Activated T-helper 1 cell treated with anti-CD3 and anti-CD28 coated beads, Interleukin-12 subunit alpha, Interleukin-12 subunit beta, Interleukin-2, Interleukin-4 antibody, amounts not matched to agents 30 ng/mL and 10 ng/mL and 1 ng/mL, durations not matched to agents 14 hours and 24 hours and 36 hours (primary cell): ENCODE measurements at places on chromosomes 1 and 21.

- DNase-seq: no peak
Observed at GRCh38 chr1:82491301-82492048, 690.7 kb downstream of the ADGRL2 start.

DNA sequence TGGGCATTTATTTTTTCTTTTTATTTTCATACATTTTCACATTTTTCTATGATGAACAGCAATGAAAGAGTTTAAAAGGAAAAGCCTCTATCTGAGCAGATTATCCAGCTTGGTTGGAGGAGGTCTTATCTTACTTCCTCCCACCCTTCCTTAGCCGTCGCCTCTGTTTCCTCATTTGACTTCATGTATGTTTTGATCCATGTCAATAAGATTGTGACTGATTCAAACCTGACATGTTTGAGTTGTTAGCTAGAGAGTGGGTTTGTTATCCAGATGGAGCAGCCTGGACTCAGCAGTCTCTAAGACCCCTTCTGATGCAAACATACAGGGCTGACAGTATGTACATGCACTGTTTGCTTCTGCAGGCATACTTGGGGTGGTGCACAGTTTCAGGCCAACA is 31.2 kb downstream of the MACO1 start:
- DNase-seq: no peak

- DNase-seq: no peak
Observed at GRCh38 chr1:46528297-46528955, 23.0 kb downstream of the KNCN start.

DNA sequence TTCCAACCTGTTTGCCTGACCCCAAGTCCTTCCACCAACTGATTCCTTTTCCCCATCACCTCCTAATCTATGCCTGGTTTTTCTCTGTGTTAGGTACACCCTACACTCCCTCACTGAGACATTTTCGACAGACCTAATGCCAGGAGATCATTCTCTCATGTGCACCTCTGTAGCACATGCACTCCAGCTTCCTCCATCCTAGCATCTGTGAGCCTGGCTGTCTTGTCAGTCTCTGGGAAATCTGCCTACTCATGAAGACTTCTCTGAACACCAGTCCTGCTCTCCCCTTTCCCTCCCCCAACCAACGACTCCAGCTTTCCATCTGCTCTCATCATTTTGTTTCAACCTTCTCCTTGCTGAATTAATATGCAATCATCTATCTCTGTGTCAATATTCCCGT is 987 bp downstream of the MED8 start:
- no peak for DNase-seq

DNA sequence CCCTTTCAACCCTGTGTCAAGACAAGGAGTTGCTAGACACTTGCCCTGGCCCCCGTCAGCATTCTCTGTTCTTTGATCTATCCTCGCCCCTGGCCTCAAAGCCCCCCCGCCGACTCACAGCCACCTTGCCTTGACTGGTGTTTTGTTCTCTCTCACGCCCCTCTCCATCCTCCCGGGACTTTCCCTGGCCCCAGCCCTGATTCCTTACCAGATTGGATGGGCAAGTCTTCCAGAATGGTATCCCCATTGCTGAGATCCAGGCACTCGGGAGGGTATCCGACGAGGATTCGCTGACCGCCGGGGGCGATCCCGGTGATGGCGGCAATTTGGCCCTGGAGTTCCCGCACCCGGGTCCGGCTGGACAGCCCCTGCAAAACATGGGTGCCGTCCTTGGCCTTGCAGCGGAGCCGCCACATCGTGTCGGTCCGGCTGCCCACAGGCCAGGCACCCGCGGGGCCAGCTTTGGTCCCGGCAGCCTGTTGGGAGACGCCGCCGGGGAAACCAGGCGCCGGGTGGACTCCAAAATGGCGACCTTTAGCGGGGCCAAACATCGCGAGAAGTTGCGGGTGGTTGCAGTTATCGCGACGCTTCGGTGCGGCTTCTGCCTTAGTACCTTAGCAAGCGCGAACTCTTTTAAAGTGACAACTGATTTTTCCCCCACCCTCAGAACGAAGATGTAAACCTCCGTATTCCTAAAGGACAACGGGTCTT is 373 bp downstream of the YOD1 start:
- peak; percentile 86 for DNase-seq

- no peak for DNase-seq
Observed at GRCh38 chr21:30818837-30819610, 6.0 kb upstream of the KRTAP8-1 start.

DNA sequence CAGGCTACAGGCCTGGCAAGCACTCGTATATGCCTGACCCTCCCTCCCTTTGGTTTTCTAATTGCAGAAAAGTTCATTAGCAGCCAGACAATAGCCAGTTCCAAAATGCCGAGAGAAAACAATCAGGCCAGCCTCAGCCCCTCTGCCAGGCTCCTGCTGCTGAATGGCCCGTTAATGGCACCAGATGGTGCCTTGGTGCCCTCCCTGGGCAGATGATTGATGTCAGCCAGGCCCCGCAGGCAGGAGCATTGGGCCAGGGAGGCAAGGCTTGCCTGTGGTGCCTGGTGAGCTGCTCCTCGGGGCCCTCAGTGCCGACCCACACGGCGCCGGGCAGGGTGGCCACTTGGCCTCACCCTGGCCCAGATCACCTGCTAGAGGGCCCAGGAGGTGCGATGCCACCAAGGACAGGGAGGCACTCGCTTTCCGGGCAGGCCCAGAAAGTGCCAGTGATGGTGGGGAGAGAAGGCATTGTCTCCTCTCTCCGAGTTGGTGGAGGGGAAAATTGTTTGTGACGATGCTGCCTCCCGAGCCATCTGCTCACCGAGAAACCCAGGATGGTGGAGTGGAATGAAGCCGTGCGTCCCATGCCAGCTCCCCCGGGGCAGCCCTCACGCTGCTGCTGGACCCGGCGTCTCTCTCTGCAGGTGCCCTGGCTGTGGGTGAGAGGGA is 28.1 kb downstream of the QSOX1 start:
- DNase-seq: no peak

DNA sequence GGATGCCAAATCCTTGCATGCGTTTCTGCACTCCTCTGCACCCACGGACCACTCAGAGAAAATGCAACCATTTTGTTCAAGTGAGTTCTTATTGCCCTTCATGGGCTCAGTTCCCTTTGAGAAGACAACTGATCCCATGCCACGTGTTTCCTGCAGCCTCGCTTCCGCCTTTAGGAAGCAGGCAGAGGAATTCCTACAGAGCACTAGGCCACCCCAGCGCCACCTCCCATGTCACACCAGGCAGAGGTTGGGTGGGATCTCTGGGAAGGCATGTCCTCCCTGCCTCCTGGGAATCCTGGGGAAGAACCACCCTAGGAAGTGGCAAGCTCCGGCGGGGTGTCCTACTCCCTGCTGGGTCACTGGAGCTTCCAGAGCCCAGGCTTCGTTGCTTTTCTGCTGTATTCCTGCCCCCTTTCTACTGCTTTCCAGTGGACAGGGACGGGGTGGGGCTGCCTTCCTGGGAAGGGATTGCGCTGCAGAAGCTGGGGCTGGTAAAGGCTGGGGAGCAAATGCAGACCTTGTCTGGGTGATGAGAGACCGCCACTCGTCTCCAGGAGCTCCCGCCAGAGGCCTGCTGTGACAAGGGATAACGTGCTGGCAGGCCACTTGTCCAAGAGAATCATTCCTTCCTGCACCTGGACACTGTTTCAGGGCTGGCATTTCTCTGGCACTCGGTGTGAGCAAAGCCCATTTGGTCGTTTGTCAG is 478.2 kb upstream of the VAMP3 start:
- DNase-seq: no peak
